ENCODE measurements at places on chromosomes 4 and X.

- DNase-seq: no peak
Measured at GRCh38 chr4:172547724-172548123, 620.9 kb upstream of the GALNT7 start.

DNA sequence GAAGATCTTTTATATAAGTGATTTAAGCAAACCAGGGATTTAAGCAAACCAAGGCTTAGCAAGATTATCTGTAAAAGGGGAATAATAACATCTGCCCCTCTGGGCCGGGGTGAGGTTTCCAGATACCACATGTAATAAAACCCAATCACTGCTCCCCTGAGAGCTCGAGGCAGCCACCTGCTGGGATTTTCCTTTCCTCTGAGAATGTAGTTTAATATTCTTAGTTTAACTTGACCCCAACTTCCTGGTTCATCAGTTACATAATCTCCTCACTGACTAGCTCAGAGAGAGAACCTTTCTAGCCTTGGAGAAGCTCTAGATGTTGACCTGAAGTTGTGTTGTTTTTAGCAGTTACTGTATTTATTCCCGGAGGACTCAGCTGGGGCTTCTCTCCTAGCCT lies 322.4 kb downstream of the ARHGAP10 start:
- no peak for DNase-seq

DNA sequence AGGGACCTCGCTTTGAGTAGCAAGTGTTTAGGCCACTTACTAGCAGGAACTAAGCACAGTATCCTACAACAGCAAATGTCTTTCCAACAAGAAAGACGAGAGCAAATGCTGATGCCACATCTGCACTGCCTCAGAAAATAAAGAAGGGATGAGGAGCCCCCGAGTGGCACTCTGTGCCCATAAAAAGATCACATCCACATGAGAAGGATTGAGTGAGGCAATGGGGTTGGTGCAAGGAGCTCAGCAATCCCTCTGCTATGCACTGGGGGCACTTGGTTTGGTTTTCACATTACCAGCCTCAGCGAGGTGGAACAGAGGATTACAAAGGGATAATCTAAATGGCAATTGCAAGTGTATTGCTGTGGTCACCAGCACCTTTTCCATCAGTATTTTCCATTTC lies 252.8 kb upstream of the SLC7A11 start:
- DNase-seq: no peak

DNA sequence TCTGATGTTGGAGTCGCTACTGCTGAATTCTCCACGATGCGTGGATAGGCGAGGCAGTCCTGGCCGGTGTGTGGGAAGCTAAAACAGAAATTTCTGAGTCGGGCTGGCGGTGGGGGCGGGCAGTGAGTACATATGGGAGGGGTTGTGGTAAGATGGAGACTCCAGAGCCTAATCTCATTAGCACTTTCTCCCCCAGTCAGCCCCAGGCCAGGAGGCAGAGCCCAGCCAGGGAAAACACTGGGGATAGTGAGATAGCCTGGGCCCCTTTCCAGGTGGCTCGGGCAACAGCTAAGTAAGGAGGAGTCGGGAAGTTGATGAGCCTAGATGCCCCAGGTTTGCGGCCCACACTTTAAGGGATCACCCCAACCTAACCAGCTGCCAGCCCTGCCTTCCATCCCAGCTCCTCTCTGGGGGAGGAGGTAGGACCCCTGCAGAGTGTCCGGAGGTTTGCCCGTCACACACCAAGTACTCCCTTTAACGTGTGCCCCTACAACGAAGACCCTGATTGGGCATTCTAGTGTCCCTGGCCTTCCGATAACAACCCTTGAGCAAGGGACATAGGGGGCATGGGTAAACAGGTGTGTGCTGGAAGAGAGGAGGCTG lies 2.4 kb upstream of the LOC101059915 start:
- DNase-seq: no peak

GRCh38 chr4:76830964-76831703 lies 66.8 kb downstream of the SOWAHB start:
- DNase-seq: no peak

GRCh38 chr4:140952717-140953116 lies 180.6 kb downstream of the RNF150 start:
- DNase-seq: no peak

GRCh38 chr4:12697970-12698369 lies 786.2 kb downstream of the RAB28 start:
- DNase-seq: no peak

- DNase-seq: no peak
Measured at GRCh38 chr4:173289353-173289727, 44.8 kb downstream of the HMGB2 start.

DNA sequence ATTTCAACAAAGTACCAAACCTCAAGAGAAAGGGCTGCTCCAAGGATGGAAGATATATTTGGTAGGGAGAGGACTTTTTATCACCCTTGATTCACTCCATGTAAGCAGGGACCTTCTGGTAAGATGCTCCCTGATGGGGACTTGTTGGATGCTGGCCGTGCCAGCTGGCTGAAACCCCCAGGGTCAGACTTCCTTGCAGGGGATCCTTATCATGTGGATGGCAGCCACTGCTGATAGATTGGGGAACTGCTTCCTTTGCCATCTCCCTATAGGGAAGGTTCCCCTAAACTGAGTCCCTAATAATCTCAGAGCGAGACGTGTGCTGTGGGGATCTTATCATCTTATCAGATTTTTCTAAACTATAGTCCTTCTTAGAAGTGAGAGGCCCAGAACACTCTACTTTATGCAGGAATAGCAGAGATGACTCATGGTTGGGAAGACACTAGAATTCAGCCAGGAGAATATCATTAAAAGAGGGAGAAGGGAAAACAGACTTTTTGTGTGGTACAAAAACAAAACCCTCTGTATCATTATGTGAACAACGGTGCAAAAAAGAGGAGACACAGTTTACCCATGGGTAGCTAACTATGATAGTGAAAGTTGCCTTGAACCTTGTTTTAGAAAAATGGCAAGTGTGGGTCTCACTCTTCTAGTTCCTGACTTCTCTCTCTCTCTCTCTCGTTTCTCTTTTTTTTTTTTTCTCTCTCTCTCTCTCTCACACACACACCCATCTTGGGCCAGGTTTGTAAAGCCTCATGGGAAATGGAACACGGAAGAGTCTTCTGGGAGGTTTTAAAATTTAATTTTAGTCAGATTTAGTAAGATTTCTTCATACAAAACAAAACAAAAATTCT lies 16.1 kb downstream of the RHOH start:
- no peak for DNase-seq

GRCh38 chr4:87268411-87268810 lies 48.0 kb upstream of the KLHL8 start:
- DNase-seq: no peak

GRCh38 chr4:94722270-94722669 lies 35.5 kb upstream of the BMPR1B start:
- no peak for DNase-seq

DNA sequence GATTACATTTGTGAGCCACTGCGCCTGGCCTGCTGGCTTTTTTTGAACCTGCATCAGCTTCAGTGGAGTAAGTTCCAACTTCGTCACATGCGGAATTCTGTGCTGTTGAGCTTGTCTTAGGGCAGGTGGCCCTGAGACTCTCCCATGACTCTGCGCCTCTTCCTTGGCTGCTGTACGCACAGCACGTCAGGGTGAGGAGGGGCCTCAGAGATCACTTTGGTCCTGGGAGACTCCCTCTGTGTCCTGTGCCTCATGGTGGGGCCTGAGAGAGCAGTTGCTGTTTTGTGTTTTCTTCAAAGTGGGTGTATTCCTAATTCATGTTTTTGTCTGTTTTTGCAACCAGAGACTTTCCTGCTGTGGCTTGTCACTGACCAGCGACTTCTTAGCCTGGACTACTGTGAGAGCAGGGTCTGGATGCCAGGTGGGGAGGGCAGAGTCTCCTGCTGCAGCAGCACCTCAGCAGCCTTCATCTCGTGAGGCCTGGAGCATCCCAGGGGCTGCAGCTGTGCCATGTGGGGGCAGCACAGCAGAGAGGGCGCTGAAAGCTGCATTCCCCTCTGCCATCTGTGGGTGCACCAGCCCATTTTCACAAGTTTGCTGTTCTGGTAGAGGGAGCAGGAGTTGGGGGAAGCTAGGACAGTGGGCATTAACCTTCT lies 107.8 kb downstream of the TNIP2 start:
- no peak for DNase-seq

DNA sequence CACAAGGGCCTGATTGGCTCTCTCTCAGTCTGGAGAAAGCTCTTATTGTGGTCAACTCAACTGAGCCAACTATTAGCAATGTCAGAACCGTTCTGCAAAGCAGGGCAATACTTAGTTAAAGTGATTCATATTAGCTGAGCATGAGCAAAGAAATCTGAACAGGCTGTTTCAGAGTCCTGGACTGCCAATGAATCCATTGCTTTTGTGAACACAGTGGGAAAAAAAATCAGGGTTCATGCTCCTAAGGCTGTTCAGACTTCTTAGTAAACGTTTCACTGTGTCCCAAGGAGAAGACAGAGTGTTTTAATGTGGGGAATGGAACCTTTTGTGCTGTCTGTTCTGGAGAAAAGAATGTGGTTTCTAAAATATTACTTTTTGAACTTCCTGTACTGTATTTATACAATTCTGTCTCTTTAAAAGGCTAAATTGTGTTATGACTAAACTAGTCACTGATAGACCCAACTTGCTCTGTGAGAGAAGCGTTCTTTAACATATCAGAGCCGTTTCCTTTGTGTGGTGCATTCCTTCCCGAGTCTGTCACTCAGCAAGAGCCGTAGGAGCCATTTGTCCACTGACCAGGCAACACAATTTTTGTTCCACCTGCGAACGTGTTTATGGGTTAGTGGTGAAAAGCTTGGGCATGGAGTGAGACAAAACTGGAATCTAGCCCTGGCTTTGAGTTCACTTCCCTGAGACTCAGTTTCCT lies 366.1 kb downstream of the FBXO8 start:
- no peak for DNase-seq

DNA sequence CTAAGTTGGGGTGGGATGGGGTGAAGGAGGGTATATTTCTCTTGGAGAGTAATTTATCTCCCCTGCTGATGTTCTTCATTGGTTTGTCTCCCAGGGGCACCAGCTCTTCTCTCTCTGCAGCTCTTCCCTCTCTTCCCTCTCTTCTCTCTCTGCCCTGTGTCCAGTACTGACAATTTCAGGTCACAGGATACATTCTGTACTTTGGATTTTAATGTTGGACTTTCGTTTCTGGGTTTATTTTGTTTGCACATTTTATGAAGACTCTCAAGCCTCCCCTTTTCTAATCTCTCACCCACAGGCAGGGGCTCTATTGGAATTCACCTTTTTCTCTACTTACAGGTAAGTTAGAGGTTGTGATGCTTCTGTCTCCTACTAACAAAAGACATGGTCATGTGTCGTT lies 165.5 kb downstream of the CPEB2 start:
- no peak for DNase-seq

- DNase-seq: no peak
Measured at GRCh38 chr4:133812236-133812635, 389.4 kb downstream of the PABPC4L start.

Data from stimulated activated naive CD8-positive, alpha-beta T cell treated with anti-CD3 and anti-CD28 coated beads, Interleukin-15, amount 100 ng/mL, for 72 hours (primary cell).